ENCODE measurements at places on chromosomes 5 and 9.

- no peak for DNase-seq
These were observed 379.8 kb downstream of the KDM4C start for GRCh38 chr9:7137571-7137970.

- DNase-seq = no peak
These were observed 141.5 kb downstream of the GABRG2 start for GRCh38 chr5:162209005-162209605.

DNA sequence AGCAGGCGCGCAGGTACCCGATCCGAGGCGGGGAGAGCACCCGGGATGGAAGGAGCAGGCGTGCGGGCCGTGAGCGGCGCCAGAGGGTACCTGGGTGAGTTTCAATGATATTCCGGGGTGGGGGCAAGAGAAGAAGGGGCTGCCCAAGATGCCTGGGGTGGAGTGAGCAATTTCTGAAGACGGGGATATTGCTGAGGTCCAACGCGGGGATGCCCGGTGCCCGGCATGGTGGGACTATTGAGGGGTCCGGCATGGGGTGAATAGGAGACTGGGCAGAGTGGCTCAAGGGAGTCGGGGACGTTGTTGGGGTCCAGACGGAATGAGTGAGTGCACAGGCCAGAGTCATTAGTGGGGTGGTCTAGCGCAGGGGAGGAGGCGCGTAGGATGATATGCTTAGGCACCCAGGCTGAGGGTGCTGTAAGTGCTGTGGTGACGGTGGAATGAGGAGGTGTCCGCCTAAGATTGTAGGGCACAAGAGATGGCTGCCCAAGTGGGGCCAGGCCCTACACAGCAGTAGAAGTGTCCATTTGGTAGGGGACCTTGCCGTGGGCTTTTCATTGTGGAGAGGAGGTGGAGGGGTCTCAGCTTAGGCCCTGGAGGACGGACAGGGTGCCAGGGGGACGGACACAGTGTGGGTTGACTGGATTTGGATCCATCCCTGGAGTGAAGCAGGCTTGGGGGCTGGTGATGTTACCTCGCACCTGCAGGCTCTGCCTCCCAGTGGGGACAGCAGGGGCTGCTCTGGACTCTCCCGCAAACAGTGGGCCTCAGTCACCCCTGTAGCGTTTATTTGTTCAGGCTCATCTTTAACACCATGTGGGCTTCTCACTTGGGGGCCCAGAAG, 719 bp downstream of the MIGA2 start:
- no peak for DNase-seq

- no peak for DNase-seq
These were observed 397.6 kb downstream of the SPOCK1 start for GRCh38 chr5:137101544-137101943.

- DNase-seq = no peak
These were observed 546.5 kb downstream of the ZNF608 start for GRCh38 chr5:124199893-124200292.

DNA sequence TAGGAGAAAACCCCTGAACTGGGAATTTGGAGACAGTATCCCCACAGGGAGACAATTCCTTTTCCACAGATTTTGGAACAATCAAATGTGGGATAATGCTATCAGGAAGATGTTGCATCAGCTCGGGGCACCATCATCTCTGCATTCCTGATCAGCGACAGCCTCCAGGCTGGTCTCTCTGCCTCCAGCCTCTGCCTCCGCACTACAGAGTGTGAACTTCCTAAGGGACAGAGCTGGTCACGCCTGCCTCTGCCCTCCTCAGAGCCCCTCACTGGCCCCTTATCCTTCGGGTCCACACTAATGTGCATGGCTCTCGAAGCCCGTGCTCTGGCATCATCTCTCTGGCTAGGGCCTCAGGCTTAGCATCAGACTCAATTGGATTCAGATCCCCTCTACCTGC, 8.6 kb downstream of the FOXI1 start:
- no peak for DNase-seq

DNA sequence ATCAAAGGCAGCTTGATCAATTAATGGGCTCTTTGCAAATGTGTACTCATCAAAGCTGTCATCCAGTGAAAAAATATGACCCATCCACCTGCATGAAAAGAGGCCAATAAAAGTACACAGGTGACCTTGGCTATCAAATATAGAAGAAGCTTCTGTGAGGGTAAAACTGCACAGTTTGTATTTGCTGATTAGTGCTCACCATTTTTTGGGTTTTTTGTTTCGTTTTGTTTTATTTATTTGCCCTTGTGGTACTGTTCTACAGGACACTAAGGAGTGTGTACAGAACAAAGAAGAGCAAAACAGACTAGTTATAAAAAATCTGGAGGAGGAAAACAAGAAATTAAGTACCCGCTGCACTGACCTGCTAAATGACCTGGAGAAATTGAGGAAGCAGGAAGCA, 101.3 kb downstream of the CNTLN start:
- no peak for DNase-seq

GRCh38 chr5:5422819-5423515, 490 bp downstream of the ICE1 start:
- no peak for DNase-seq

DNA sequence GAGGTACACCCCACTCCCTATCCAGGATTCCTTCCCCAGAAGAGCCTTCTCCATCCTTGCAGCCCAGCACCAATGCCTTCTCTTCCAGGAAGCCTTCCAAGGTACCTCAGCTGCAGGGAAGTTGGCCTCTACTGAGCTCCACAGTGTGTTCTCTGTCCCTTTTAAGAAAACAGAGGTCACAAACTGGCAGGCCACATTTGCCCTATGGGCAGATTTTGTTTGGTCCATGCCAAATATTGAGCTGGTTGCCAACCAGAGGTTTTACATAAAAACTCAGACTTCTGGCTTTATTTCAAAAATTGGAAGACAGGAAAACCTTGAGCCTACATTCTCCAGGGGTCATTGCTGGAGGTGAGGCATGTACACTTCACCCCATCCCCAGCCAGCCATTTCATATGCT, 9.0 kb upstream of the NDST1 start:
- no peak for DNase-seq

DNA sequence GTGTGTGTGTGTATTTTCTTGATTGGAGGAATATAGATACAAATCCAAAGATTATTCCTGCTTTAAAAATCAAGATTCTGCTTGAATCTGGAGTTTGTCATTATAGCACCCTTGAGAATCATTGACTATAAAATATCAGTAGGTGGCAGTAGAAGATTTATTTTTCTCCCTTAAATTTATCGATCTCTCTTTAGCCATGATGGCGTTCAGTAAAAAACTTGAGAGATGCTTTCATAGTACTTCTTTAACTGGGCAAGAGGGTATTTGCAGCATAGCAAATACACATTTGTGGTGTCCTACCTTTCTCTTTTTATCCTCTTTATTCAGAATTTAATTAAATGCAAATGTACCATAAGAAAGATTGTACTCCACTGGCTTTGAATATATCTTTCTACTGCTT, 307.7 kb downstream of the ADGRV1 start:
- no peak for DNase-seq

GRCh38 chr9:3732077-3733038, 206.6 kb upstream of the RFX3 start:
- DNase-seq = no peak

GRCh38 chr5:151012862-151013261, 7.5 kb upstream of the GPX3 start:
- DNase-seq = no peak

- no peak for DNase-seq
These were observed 92.6 kb downstream of the MARCHF3 start for GRCh38 chr5:126937771-126938170.

- DNase-seq = no peak
These were observed 98.2 kb downstream of the ANKRD33B start for GRCh38 chr5:10662083-10662482.

DNA sequence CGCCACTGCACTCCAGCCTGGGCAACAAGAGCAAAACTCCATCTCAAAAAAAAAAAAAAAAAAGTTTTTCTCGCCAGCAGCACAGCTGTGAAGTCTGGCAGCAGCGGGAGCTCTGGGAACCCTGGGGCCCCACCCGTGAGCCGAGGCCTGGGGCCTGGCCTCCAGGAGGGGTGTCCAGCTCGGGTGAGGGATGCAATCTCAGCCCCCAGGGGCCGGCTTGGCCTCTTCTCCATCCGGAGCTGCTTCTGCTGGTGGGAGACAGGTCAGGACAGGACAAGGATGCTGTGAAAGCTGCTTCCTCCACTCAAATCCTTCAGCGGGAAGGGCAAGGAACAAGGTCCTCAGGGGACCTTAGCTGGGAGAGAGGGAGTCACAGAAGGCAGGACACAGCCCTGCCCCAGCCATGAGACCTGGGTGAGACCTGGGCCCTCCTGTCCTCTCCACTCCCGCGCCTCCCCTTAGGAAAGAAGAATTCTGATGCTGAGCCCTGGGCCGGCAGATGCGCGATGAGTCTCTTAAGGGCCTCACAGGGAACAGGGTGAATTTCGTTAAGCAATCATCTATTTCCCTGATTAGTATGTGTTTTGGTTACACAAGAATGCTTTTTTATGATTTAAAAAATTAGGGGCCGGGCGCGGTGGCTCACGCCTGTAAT, 30.6 kb downstream of the PLPP7 start:
- DNase-seq = no peak

DNA sequence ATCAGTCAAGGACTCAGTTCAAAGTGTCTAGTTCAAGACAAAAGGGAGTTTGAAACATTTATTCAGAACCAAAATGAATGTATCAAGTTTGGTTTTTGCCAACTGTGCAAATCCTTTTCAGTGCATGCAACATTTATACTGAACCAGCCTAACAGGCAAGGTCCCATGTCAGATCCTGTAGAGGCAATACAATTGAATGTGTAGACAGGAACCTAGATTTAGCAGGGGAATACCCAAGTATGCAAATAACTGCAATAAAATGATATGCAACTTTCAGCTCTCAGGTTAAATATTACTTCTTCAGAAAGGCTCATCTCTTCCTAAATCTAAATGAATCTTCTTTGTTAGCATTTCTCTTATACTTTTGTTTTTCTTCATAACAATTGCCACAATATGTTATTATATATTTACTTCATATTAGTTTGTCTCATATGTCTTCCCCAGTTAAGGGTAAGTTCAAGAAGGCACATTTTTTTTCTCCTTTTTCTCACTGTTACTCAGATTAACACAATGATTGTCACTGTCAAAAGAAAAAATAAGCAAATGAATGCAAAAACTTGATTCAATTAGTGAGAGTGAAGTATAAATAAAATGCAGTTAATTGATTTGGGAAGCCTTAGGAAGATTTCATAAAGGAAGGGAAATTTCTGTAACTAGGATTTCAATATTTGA, 163.9 kb upstream of the RASA1 start:
- no peak for DNase-seq

GRCh38 chr5:72379936-72380335, 59.8 kb downstream of the PTCD2 start:
- no peak for DNase-seq

- no peak for DNase-seq
These were observed 34.3 kb upstream of the RPS23 start for GRCh38 chr5:82312373-82312856.

GRCh38 chr9:96245399-96245798, 56.6 kb downstream of the HSD17B3 start:
- DNase-seq = no peak

DNA sequence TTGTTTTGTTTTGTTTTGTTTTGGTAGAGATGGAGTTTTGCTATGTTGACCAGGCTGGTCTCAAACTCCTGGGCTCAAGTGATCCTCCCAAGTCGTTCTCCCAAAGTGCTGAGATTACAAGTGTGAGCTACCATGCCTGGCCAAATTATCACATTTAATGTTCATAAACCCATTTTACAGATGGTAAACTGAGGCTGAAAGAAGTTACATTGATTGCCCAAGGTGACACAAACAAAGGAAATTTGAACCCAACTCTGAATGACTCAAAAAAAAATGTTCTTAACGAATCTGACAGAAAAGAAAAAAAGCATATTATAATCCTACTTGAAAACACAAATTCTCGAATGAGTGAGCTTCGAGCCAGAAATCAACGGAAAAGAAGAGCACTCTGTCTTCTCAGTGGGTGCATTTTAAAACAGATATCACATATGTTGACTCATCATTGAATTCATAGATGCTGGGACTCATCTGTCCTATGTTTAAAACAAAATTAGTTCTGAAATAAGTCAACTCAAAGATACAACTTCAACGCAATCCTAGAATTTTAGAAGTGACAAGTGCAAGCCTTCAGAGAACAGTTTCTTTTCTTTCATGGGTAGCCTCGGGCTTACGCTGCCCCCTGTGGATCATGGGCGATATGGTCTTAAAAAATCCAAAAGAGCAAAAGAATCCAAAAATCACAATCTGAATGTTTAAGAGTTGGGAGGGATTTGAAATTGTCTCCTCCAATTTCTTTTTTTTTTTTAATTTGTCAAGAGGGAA, 28.4 kb downstream of the TIMD4 start:
- peak; percentile 35 for DNase-seq

DNA sequence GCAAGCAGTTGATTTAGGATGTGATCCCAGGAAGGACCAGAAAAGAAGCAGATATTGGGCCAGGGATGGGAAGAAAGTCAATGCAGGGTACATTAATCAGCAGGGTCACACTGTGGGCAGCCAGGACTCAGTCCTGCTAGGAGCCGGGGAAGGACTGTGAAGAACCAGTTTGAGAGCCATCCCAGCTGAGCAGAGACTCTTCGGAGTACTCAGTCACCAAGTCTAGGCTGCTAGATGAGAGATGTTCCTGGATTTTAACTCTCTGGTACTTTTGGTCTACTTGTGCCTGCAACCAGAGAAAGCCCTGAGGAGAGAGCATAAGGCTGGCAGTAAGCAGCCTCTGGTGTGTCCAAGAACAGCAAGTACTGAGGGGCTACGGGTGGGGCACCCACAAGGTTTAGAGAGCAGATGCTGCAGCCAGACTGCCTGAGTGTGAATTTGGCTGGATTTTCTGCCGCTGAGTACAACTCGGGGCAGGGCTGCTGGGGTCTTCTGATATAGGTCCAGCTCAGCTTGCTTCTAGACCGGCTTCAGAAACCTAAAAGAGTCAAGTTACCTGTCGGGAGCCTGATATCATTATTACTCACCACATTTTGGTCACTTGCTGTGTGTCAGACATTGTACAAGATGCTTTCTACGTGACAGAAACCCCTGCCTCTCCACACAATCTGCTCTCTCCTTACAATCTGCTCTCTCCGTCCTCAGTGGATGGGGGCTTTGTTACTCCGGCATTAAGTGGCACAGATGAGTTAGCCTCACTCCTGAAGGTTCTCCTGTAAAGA, 250.2 kb upstream of the GAS1 start:
- no peak for DNase-seq

DNA sequence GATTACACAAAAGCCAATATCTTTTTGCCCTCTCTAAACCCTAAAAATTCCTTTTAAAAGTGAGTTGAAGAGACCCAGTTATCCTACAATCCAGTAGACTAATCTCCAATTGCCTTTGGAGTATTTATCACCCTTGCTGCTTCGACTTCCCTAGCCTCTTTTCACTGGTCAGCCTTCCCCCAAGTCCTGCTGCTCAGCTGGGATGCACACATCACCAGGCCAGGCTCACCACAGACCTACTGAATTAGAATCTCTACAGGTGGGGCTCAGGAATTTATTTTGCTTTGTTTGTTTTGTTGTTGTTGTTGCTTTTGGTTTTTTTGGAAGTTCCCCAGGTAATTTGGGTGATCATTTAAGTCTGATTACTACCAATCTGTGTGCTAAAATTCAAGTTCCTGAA, 11.6 kb upstream of the FOXD1 start:
- DNase-seq = no peak
